ENCODE measurements at places on chromosomes 5 and 9. TPM values are rescaled to one million over a fixed set of nuclear protein-coding genes. Genes with fewer than 3 reads are reported as not detected.
A peak's percentile ranks its signal among the peaks of the same experiment; 100 is the strongest.

- peak; percentile 90 for DNase-seq
Measured at GRCh38 chr9:121350993-121351561, 19.0 kb downstream of the STOM start.

GRCh38 chr5:15452781-15453180 lies 47.2 kb upstream of the FBXL7 start:
- DNase-seq = no peak

The SCAI gene
- 3.7 TPM for total RNA-seq

The PCDHAC1 gene
- 26.3 TPM for total RNA-seq

DNA sequence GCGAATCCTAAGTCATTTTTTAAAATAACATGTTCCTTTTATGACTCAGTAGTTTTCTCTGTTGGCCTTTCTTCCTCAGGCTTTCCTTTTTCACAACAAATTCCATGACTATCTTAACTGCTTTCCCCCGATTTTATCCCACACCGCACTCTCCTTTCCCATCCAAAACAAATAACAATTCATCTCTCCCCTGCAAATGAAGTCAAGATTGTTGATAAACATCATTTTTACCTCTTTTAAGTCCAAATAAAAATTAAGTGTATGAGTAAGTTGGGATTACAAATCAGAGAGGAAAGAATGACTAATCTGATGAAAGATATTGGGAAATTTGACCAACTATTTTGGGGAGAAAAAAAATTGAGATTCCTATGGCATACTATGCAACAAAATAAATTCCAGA lies 47.3 kb downstream of the SEC61B start:
- peak; percentile 38 for DNase-seq

GRCh38 chr9:70816891-70817290 lies 304.5 kb downstream of the TRPM3 start:
- DNase-seq = no peak

The OR1B1 gene
- not detected for total RNA-seq

The PCDHGB1 gene
- 0.19 TPM for total RNA-seq

DNA sequence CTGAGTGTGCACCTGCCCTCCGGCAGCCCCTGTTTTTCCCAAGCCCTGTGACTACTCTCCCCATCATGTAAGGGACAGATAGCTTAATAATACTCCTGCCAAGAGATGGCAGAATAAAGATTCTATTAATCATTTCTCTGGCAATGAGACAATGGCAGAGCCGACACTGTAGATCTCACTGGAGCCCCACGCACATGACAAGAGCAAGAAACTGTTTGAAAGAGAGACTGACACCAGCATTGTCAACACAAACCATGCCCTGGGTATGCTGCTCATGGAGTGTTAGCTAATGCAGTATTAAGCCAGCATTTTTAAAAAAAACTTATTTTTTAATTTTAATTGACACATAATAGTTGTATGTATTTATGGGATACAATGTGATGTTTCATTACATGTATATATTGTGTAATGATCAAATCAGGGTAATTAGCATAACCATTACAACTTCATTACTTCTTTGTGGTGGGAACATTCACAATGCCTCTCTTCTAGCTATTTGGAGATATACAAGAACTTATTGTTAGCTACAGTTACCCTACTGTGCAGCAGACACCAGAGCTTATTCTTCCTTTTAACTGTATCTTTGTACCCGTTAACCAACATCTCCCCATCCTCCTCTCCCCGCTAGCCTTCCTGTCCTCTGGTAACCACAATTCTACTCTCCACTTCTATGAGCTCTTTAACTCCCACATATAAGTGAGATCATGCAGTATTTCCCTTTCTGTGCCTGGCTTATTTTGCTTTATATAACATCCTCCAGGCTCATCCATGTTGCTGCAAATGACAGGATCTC lies 31.5 kb upstream of the SEMA4D start:
- no peak for DNase-seq

The SPINK6 gene
- total RNA-seq = 1.9 TPM

DNA sequence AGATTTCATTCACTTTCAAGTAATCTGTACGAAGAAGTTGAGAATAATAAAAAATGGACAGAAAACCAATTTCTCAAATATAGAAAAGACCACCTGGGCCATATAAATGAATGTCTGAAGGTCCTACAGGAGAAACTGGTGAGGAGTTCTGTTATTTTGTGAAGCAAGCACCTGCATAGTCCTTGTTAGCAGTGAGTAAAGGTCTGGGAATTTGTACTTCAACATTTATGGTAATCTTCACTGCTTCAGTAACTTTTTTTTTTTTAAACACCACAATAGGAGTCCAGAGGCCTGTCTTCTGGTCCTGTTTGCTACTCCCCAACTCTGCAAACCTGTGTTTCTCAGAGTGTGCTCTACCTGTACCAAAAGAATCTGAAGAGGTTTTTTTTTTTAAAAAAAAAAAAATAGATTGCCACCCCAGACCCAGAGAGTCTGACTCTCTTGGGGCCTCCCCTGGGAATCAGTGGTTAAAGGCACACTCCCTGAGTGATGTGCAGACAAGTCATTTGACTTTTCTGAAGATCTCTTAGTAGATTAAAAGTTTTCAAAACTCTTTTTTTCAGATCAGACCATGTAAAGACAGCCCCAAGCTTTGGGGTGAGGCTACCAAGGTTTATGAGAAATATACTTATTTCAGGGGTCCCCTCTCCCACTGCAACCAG lies 55.5 kb downstream of the FAM81B start:
- DNase-seq = peak; percentile 8

GRCh38 chr9:38226491-38226951 lies 157.5 kb upstream of the SHB start:
- peak; percentile 13 for DNase-seq

The WDR5 gene
- 43.8 TPM for total RNA-seq

The CDC20B gene
- not detected for total RNA-seq

DNA sequence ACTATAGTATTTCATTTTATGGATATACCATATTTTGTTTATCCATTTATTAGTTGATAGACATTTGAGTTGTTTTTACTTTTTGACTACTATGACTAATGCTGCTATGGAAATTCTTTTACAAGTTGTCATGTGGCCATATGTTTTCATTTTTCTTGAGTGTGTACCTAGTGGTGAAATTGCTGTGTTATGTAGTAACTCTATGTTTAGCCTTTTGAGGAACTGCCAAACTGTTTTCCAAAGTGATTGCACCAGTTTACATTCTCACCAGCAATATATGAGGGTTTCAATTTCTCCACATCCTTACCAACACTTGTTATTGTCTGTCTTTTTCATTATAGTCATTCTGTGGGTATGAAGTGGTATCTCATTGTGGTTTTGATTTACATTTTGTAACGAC lies 75.4 kb downstream of the GRIA1 start:
- DNase-seq = peak; percentile 77

- DNase-seq = no peak
Measured at GRCh38 chr9:105027084-105027483, 99.1 kb upstream of the ABCA1 start.

DNA sequence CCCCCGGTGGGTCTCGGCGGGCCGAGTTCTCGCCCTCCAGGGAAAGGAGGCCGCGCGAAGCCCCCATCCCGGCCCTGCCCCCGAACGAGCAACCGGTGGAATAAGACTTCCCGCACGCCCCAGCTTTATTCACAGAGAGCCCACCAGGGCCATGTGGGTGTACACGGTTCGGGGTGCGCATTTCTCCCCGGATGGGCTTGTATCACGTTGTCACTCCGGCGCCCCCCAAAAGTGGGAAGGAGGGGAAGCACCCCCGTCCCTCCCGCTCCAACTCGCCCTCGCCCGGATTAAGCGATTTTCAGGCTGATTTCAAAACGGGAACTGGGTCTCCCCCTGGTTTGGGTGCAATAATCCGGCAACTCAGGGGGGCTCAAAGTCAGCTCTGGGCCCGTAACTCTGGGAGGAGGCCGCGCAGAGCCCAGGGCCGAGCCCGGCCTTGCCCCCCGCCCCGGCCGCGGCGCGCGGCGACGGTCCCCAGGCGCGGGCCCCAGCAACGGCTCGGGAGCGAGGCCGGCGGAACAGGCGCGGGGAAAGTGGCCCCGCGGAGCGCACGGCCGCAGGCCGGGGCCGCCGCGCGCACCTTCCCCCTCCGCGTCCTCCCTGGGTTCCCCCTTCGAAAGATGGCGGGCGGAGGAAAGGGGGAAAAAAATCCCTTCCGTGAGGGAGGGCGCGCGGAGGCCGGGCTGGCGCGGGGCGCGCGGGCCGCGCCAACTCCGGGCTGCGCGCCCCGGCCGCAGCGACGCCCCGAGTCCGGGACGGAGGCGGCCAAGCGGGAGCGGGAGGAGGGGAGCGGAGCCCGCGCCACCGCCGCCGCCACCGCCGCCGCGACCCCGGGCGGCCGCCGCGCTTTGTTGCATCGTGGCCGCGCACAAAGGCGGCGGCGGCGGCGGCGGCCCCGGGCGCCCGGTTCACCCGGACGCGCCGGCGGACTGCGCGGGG lies 644 bp downstream of the BRD3 start:
- no peak for DNase-seq

GRCh38 chr5:154773326-154773725 lies 18.1 kb downstream of the LARP1 start:
- DNase-seq = no peak

GRCh38 chr9:134173127-134174072 lies 9.0 kb upstream of the RNU6ATAC start:
- no peak for DNase-seq

The DEPDC1B gene
- 6.0 TPM for total RNA-seq

The FCN1 gene
- total RNA-seq = not detected

- no peak for DNase-seq
Measured at GRCh38 chr9:126043681-126044080, 282.9 kb upstream of the MVB12B start.

DNA sequence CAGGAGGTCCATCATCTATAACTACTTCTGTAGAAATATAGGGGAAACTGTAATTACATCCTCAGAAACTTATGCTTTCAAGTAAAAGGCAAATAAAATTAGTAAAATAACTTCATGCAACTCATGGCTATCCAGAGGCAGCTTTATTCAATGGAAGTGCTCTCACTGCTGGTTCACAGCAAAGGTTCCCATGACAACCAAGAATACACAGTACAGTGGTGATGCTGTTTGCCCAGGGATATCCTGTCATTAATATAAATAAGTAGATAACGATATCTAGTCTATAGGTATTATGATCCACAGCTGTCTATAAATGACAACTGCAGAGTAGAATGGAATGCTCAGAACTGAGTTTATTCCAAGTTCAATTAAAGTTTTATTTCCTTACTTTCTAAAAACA lies 390.3 kb downstream of the PDE4D start:
- no peak for DNase-seq

DNA sequence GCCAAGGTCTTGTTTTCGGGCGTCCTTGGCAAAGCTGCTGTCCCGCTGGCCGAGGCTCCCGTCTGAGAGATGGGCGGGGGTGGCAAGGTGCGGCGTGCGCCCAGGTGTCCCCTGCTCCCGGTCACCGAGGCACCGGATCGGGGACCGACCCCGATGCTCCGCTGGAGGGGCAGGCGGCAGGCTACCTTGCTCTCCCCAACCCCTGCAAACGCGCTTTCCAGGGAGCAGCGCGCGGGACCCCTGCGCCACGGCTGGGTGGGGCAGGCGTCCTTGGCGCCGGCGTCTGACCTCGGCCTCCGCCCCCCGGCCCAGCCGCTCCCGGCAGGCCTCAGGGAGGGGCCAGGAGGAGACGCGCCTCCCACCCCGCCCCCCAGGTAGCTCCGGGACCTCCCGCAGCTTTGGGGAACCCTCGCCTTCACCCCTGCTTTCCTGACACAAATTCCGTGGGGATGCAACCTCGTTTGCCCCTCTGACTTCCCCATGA lies 551 bp downstream of the N4BP3 start:
- no peak for DNase-seq

DNA sequence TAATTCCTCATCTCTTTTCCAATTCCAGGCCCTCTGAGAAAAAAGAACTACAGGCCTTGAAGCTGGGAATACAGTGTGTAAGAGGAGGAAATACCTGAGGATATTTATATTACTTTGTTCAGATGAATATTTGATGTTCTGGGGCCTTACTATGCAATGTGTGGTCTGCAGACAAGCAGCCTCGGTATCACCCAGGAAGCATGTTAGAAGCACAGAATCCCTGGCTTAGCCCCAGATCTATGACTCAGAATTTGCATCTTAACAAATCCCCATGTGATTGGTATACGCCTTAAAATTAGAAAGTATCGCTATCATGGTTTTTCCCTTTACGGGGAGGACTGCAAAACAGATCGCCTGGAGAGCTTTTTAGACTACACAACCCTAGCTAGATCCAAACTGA lies 121.0 kb downstream of the JAKMIP2 start:
- peak; percentile 40 for DNase-seq

- no peak for DNase-seq
Measured at GRCh38 chr5:139068494-139069151, 129.5 kb downstream of the SIL1 start.

DNA sequence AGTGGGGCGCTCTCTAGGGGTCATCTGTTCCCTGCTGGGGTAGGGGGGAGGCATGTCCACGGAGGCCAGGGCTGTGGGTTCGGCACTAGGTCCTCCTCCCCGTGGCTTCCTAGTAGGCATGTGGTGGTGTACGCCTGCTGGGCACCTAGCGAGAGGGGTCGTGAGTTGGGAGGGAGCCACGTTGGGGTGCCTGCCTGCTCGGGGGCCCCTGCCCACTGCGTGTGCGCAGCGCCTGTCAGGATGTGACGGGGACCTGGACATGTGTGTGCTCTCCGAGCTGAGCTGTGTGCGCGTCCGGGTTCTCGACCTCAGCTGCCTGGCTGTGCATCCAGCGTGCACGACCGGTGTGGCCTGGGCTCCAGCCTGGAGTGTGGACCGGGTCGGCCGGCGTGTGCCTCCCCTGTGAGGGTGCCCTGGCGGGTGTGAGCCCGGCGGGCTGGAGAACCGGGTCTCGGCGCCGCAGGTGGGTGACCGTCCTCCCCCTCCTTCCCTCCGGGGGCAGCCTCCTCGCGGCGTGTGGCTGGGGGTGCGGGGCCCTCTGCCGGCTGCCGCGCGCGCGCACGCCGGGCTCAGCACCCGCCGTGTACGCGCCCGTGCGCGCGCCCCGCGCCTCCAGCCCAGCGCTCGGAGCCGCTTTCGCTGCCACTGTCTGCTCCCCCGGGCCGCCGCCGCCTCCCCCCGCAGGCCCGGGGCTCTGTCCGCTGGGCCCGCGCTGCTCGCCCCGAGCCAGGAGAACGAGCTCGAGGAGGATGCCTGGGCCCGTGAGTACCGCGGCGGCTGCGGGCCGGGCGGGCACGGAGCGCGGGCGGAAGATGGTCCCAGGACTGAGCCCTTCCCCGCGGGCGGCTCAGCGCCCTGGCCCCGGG lies at the start of gene PRR7:
Gene PRR7 (plus strand): TSS at position 615 of the 866 bp plus-strand sequence. CDS start 8,254 bp downstream, outside the sequence.
- DNase-seq = peak; percentile 63

The PHYHD1 gene
- total RNA-seq = 2.0 TPM

DNA sequence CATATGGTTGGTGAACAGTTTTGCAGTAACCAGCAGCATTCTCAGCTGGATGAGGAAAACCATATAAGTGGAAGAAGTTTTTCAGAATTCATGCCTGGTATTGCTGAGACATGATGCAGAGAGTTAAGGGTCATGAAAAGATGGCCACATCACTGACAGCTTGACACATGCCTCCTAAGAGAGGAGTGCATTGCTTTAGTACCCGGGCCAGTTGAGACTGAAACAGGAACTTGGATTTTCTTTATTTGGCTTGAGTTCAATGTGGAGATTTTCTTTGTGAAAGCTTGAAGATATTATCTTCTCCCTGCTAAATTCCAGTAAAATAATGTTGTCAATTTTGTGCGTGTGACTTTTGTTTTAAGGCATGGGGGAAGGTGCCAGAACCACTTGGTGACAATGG lies 35.8 kb downstream of the HACD4 start:
- DNase-seq = no peak

Measured in MCF 10A (cell line).